Pulmonary artery endothelial cell (primary cell): ENCODE measurements at places on chromosomes 6 and 20.
A peak's percentile ranks its signal among the peaks of the same experiment; 100 is the strongest.

DNA sequence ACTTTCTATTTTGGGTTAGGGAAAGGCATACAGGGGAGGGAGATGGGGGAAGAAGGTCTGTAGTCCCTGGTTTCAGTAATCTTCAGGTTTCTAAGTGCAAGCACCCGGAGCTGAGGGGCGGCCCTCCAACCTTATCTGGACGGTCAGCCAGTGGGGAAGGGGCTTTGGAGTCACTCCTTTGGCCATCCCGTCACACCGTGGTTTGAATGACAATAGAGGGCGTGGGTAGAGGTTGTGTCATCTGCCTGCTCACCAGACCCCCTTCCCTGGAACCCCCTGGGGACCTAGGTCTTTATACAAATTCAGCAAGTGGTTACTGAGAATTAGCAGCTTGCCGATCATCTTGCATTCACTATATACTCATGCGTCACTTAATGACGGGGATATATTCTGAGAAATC is 29.1 kb downstream of the STK35 start:
- no peak for DNase-seq

GRCh38 chr6:29951882-29952281 is 9.6 kb downstream of the HLA-A start:
- no peak for DNase-seq

DNA sequence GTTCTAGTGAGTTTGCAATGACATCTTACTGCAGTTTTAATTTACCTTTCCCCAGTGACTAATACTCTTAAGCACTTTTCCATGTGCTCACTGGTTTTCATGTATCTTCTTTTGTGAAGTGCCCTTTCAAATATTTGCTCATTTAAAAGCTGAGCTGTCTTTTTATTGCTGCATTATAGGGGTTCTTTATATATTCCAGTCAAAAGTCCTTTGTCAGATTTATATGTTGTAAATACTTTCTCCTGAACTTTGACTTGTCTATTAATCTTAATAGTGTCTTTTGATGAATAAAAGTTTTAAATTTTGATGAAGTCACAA is 50.2 kb upstream of the ELOVL5 start:
- DNase-seq = no peak

- no peak for DNase-seq
These were observed 19.9 kb downstream of the TGM2 start for GRCh38 chr20:38144974-38145728.

GRCh38 chr20:61769286-61769832 is 296.3 kb downstream of the TAF4 start:
- no peak for DNase-seq

GRCh38 chr20:10861090-10861489 is 187.3 kb upstream of the JAG1 start:
- no peak for DNase-seq

DNA sequence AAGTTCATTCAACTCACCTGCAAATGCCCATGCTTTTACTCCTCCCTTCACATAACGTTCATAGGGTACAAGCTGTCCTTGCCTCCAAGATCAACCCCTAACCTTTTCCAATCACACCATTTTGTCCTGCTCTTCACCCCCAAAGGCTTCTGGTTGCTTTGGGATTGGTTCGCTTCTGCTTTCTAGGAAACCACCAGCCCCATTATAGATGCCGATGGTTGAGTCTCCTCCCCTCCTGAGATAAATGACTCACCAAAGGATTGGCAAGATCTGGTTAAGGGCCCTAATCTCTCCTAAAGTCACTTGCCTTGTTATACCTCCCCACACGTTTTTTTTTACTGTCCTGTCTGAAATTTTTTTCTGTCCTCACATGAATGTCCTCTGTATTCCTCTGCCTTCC is 311.4 kb downstream of the HACE1 start:
- no peak for DNase-seq

DNA sequence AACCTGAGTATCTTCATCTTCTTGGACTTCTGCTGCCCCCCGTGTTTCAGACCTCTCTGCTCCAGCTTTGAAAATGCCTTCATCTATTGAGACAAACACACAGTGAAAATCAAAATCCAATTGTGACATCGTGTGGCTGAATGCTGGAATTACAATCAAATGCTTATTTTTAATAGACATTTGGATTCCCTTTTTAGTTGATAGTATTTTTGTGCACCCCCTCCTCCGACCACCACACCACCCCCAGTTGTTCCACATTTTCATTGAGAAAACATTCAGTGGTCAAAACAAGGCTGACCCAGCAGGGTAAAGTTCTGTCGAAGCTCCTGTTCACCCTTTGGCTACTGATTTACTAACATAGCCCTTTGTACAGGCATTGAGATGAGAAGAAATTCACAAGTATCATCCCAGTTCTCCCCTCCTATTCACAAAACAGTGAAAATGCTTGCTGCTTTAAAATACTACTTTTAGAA is 79.0 kb downstream of the NRSN1 start:
- peak; percentile 8 for DNase-seq
